ENCODE measurements at places on chromosomes 7 and 10.

GRCh38 chr10:12643279-12643678 lies 293.9 kb downstream of the CAMK1D start:
- no peak for DNase-seq

DNA sequence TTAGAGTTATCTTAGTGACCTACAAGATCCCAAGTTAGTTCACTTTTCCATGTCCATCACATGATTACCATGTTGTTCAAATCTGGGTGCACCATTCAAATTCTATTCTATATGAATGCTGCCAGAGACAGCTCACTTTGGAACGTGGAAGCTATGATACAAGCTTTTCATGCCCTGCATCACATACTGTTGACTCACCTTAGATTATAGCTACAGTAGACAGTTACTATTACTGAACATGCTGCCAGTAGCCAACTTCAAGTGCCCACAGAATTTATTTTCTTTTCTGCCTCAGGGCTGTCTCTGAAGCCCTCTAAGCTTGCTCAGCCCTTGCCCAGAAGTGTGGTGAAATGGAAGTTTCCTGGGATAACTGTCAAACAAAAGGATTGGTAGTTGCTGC lies 231.1 kb downstream of the GPR158 start:
- DNase-seq, result no peak

GRCh38 chr7:91263384-91264045 lies 718 bp upstream of the FZD1 start:
- no peak for DNase-seq

DNA sequence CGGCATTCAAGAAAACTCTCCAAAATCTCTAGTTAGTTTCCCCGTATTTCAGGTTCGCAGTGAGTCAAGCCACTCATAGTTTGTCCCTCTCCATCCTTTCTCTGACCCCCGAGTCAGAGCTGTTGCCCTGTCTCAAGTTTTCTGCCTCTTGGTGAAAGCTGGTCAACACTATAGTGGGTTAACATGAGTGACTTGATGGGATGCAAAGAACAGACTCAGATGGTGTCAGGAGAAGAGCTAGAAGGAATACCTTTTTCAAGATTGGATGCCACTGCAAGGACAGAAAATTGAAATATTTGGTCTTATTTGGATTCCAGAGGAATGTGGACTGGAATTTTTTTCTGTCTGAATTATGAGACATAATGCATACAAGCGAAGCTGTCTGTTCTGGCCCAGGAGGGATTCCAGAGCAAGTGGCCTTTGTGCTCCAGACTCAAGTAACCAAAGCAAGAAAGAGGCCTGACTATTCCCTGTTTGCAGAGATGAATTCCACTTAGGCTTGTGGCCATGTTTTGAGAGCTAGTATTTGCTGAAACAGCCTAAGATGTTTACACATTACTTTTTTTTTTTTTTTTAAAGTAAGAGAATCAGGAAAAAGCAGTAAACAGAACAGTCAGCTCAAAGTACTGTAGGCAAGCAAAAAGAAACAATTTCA lies 67.4 kb downstream of the VWC2 start:
- DNase-seq, result no peak

DNA sequence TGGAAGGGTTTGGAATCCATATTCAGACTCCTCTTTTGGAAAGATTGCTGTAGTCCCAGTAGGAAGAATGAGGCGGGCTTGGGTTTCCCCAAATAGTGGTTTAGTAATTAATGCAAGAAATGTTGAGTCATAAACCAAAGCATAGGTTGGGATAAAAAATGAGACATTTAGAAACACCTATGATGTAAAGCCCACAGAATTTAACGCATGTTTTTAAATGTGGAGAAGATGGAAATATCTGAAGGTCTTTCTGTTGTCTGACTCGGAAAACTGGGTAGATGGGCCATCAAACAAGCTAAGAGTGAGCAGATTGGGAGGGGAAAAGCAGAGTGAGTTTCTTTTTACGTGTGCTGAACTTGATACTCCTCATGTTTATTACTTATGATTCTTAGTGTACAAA lies 62.2 kb downstream of the LANCL2 start:
- DNase-seq, result no peak

- DNase-seq, result no peak
Measured at GRCh38 chr7:34739651-34740300, 81.8 kb downstream of the NPSR1 start.

GRCh38 chr7:28002638-28003037 lies 178.0 kb downstream of the JAZF1 start:
- DNase-seq, result no peak

GRCh38 chr10:96646301-96646700 lies 59.5 kb upstream of the TM9SF3 start:
- DNase-seq, result no peak

DNA sequence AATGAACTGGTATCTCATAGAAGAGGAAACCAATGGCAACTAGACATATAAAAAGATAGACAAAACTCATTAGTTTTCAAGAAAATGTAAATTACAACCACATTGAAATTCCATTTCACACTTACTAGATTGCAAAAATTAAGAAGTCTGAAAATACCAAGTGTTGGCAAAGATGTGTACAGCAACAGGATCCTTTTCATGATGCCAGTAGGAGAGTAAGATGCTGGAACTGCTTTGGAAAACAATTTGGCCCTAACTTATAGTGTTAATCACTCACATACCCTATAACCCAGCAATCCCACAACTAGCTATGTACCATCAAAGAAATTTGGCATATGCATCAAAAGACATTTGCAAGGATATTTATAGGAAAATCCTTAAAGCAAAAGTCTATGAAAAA lies 15.5 kb downstream of the REEP3 start:
- DNase-seq, result no peak

- no peak for DNase-seq
Measured at GRCh38 chr7:95537468-95537867, 51.7 kb downstream of the ASB4 start.

DNA sequence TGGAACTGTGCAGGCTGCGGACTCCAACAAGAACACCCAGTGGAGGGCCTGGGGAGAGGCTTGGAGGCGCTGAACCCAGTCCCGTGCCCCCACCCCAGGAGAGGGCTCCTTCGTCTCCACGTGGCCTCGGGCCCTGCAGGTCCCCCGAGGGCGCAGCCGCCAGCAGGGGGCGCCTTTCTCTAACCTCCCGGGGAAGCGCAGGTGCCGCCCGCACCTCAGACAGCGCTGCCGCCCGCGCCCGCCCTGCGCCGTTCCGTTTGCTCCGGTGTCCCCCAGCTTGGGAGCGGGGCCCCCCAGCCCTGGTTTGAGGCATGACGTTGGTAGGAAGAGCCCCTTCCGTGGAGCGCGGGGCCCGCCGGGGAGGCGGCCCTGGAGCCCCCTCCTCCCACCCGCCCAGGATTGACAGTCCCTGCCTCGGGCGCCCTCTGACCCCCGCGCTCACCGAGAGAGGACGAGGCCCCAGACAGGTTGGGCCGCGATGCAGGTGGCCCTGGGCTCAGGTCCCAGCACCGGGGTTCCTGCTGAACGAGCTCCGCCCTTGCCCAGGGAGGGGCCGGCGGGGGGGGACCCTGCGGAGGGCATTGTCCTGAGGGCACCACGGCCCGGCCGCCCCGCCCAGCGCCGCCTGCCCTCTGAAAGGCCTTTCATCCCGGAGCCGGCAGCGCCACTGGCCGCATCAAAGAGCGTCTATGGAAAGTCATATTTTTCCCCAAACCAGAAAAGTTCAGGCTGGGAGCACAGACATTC lies 42.8 kb downstream of the FOXL3 start:
- peak; percentile 89 for DNase-seq

- DNase-seq, result no peak
Measured at GRCh38 chr10:14137391-14137790, 193.3 kb downstream of the FRMD4A start.

DNA sequence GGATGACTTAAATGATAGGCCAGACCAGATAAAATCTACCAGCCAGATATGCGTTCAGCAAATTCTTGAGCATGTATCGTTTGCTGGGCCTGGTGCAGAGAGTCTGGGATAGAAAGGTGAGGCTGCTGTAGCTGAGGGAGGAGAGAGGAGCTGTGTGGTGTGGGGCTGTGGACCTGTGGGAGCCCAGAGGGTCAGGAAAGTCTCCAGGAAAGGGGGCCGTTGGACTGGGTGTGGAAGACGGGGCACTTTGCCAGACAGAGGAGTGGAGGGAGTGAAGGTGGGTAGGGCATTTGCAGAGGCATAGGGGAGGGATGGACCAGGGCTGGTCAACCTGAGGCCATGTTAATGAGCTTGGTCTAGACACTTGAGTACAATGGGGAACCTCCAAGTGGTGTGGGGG lies 124.7 kb upstream of the UNC5B start:
- no peak for DNase-seq

- no peak for DNase-seq
Measured at GRCh38 chr10:11331046-11331577, 280.3 kb downstream of the USP6NL start.

DNA sequence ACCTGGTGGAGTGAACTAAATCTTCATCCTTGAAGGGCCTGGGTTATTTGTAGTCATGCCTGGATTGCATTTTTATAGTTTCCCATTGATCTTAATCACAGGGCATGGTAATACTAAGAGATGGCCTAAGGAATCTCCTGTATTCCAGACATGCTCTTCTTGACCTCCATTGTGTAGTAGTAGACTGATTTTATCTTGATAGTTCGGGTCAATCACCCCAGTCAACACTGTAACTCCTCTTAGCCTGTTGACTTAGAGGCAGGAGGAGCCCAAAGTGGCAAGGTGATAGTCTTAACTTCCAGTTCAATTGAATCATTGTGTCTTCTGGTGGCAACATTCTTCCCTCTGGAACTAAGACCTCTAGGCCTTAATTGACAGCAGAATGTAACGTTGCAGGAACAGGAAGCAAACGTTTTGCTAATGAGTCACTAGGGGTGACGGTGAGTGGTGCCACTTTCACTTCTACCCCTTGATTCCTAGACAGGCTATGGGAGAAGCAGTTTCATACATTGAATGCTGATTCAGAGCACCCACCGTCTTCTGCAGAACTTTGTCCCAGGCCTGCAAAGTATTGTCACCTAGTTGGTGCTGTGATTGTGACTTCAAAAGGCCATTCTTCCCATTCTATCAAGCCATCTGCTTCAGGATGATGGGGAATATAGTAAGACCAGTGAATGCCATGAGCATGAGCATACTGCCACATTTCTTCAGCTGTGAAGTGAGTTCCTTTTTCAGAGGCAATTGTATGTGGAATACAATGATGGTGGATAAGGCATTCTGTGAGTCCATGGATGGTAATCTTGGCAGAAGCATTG lies 24.0 kb upstream of the PAPSS2 start:
- DNase-seq, result no peak

GRCh38 chr10:86815035-86815617 lies 58.7 kb downstream of the BMPR1A start:
- no peak for DNase-seq

GRCh38 chr10:128952856-128953255 lies 514.2 kb upstream of the MGMT start:
- DNase-seq, result no peak

DNA sequence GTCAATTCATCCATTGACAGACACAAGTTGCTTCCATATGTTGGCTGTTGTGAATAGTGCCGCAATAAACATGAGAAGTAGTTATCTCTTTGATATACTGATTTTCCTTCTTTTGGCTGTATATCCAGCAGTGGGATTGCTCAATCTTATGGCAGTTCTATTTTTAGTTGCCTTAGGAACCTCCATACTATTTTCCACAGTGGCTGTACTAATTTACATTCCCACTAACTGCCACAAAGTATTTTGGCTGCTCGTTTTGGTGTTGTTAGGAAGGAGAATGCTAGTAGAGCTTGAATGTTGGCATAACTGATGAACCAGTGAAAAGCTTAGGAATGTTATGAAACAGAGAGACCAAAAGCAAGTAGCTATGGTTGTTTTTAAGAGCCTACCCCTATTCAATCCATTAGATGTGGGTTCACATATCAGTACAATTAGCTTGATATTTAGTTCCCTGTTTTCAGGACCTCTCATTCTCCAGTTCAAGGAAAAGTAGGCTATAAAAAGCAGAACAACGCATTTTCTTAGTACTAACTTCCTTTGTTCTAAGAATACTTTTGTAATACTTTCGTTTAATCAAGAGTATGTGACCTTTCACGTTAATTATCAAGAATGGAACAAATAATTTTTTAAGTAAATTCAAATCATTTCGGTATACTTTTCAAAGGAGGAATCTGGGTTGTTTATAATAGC lies 100.3 kb downstream of the FAS start:
- DNase-seq, result no peak

- DNase-seq, result no peak
Measured at GRCh38 chr7:16571941-16572340, 45.3 kb downstream of the LRRC72 start.

DNA sequence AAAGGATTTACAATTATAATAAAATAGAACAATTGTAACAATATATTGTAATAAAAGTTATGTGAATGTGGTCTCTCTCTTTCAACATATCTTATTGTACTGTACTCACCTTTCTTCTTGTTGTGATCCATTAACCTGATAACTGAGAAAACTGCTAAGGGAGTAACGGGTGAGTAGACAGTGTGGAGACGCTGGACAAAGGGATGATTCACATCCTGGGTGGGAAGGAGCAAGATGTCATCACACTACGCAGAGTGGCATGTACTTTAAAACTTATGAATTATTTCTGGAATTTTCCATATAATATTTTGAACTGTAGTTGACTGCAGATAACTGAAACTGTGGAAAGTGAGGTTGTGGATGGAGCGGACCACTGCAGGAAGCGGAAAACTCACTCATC lies 91.2 kb upstream of the PLPP4 start:
- DNase-seq, result no peak

DNA sequence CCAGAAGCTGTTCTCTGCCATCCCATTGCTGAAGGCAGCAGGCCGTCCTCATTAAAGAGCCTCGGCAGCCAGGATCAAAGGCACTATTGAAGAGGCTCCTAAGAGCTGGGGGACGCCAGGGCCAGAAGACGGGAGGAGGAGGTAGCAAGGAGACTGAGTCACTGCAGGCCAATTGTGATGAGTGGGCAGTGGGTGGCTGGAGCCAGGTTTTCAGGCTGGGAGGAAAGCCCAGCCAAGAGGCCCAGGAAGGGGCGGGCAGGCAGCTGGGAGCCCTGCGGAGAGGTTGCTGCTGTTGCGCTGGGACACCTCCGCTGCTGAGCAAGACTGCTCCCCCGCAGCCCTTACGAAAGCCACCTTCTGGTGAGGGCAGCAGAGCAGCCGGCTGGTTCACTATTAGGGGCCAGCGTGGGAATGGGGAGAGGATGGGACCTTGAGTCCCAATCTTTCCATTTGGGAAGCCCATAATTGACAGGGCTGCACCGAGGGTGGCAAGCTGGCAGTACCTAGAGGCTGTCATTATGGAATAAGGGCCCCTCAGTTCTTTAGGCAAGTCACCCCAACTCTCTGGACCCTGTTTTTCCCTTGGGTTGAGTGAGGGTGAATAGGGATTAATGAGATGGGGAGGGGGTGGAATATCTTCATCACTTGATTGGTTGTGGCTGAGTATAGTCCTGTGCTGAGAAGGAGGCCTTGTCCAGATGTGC lies 48.4 kb downstream of the UNC5B start:
- DNase-seq, result no peak

- no peak for DNase-seq
Measured at GRCh38 chr10:73959484-73960243, 38.3 kb upstream of the VCL start.
